Esophagus muscularis mucosa (tissue), 4 donors: ENCODE measurements at places on chromosomes 7 and 10. TPM values are rescaled to one million over a fixed set of nuclear protein-coding genes. Genes with fewer than 3 reads are reported as not detected.

- no peak for DNase-seq
- H3K27me3 ChIP-seq: no peaks in the 10 kb centered on the region
- no peak overlapping the region for H3K27ac ChIP-seq
- H3K4me3 ChIP-seq: no peak overlapping the region
Observed at GRCh38 chr10:4372601-4373000, 453.4 kb upstream of the AKR1E2 start.

DNA sequence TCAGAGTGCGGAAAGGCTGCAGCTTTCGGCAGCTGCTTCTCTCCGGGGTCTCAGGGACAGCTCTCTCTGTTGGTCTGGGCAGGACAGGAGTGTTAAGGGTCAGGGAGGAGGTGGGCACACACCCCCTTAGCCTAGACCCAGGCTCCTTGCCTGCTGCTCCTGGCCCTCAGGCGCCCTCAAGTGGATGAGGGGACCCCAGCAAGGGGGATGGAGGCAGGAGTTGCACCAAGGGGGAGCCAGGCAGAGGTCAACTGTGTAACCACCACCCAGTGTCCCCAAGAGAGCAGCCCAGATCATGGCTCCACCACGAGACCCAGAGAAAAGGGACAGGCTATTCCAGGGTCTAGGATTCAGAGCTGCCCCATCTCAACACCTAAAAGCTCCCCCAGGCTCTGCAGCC, 26.9 kb downstream of the SPOCK2 start:
- no peaks in the 10 kb centered on the region for H3K36me3 ChIP-seq
- no peak overlapping the region for H3K27ac ChIP-seq
- peaks cover 9% of the 10 kb centered on the region for H3K27me3 ChIP-seq
- H3K4me1 ChIP-seq: no peaks in the 10 kb centered on the region
- DNase-seq: no peak

DNA sequence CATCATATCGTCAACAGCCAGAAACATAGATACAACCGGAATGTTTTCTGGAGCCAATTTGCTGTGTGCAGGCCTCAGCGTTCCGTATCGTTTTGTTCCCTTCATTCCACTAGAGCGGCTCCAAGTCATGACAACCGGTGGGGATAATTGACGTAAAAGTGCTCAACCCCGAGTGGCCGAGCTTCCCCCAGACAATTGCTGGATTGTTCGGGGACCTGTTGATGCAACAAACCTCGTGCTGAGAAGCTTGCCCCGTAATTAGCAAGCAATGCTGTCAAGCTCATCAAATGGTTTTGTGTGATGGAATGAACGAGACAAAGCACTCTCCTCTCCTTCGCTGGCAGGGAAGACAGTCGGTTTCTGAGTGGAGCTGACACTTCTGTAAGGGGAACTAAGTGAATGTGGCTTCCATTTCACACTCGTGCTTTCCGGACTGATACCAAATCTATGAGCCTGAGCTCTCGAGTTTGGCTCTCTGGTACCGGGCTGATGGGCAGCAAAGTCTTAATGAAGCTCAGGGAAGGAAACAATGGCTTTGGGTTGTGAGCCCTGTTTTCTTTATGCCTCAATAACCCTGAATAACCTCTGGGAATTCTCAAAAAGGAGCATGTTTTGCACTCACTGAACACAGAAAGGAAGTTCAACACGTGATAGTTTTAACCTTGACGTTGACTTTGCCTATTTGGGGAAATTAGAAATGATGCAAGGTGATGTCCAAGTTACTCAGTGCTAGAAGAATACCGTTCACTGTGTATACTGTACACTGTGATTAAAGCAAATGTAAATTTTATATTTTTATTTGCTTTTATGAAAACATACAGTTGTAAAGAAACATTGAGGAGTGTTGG, 220.5 kb downstream of the BAMBI start:
- peaks cover 8% of the 10 kb centered on the region for H3K4me1 ChIP-seq
- H3K36me3 ChIP-seq: no peaks in the 10 kb centered on the region
- no peak overlapping the region for H3K27ac ChIP-seq
- H3K27me3 ChIP-seq: no peaks in the 10 kb centered on the region
- no peak overlapping the region for H3K4me3 ChIP-seq

DNA sequence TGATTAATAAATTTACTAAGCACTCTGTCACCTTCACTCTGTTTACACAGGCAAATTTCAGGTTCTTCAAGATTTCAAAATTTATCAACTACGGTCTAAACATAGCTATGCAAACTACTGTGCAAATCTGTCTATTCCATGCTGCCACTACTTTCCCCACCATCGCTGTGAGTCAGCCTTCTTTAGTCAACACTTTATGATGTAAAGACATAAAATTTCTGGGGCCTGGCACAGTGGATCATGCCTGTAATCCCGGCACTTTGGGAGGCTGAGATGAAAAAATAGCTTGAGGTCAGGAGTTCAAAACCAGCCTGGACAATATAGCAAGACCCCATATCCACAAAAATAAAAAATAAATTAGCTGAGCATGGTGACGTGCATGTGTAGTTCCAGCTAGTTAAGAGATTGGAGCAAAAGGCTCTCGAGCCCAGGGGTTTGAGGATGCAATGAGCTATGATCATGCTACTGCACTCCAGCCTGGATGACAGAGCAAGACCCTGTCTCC, 42.6 kb downstream of the CNOT4 start:
- no peaks in the 10 kb centered on the region for H3K27me3 ChIP-seq
- no peak overlapping the region for H3K4me3 ChIP-seq
- no peaks in the 10 kb centered on the region for H3K36me3 ChIP-seq

DNA sequence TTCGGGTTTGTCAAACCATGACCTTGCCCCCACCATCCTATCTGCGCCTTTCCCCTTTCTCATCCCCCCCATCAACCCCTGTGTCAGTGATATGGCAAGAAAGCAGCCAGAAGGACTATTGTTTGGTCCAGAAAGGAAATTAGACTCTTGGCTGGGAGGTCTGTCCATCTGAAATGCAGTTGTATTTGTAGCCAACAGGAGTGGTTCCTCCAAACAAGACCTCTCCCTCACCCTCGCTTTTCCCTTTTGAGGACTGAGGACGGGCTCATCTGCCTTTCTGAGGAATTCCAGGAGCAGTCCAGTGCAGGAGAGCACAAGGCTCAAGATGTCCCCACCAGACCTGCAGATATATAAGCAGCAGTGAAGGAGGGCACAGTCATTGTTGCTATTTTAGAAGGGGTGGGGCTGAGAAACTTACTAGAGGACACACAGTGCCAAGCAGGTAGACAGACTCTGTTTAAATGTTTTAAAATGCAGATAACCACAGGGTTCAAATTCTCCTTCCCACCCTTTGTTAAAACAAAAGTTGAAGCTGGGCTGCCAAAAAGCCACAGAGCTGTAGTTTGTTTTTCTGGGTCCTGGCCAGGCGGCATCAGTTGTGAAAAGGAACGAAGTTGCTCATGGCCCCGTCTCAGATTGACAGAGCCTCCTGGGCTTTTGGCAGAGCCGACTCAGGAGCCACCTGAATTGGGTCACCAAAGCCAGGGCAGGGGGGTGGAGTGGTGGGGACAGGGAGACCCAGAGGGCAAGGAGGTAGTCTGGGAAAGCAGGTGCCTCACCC, 37.3 kb downstream of the CYP17A1 start:
- H3K4me3 ChIP-seq: no peak overlapping the region
- no peak for DNase-seq
- peak overlapping the region; percentile 82 for H3K27ac ChIP-seq

DNA sequence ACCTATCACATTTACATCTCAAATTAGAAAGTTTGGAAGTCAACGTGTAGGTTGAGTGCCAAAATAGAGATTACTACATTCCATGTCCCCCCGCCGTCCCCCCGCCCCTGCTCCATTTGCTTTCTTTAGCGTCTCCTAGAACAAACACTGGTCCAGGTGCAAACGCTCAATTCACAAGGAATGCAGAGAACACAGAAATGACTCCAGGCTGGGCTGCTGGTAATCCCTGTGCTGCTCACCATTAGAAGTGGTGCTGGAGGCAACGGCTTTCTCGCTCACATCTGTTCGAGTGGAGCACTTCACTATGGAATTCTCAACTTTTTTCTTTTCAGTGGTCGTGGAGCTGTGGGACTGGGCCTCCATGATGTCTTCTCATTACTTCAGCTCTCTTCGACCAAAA, 14.1 kb downstream of the GLI3 start:
- peaks cover 38% of the 10 kb centered on the region for H3K4me1 ChIP-seq
- H3K36me3 ChIP-seq: peaks cover 6% of the 10 kb centered on the region
- peak overlapping the region; percentile 3 for H3K27ac ChIP-seq
- no peaks in the 10 kb centered on the region for H3K27me3 ChIP-seq
- no peak overlapping the region for H3K4me3 ChIP-seq

Gene CASD1
- total RNA-seq: 17.9 TPM

Gene SFMBT2
- total RNA-seq: 10.2 TPM

Gene HOXA13
- not detected for total RNA-seq

Gene FAM20C
- 79.2 TPM for total RNA-seq
